ENCODE measurements at places on chromosomes 6 and 20. TPM values are rescaled to one million over a fixed set of nuclear protein-coding genes. Genes with fewer than 3 reads are reported as not detected.

Gene WFDC5
- total RNA-seq, result not detected

Gene ENPP3
- not detected for total RNA-seq

Gene RBM38
- total RNA-seq, result 19.3 TPM

Gene ATP6V1G2
- total RNA-seq, result 1.8 TPM

Gene HCK
- total RNA-seq, result not detected

Gene DPPA5
- not detected for total RNA-seq

Gene SLC17A2
- not detected for total RNA-seq

GRCh38 chr6:73282871-73283270 is 19.9 kb upstream of the KHDC1 start:
- DNase-seq, result no peak
- no peaks in the 10 kb centered on the region for H3K4me1 ChIP-seq
- H3K27ac ChIP-seq, result no peak overlapping the region
- no peaks in the 10 kb centered on the region for H3K27me3 ChIP-seq
- H3K36me3 ChIP-seq, result no peaks in the 10 kb centered on the region
- no peak overlapping the region for H3K4me3 ChIP-seq

- H3K27ac ChIP-seq, result no peak overlapping the region
- no peak for DNase-seq
Observed at GRCh38 chr20:1429143-1429728, 36.4 kb upstream of the FKBP1A start.

DNA sequence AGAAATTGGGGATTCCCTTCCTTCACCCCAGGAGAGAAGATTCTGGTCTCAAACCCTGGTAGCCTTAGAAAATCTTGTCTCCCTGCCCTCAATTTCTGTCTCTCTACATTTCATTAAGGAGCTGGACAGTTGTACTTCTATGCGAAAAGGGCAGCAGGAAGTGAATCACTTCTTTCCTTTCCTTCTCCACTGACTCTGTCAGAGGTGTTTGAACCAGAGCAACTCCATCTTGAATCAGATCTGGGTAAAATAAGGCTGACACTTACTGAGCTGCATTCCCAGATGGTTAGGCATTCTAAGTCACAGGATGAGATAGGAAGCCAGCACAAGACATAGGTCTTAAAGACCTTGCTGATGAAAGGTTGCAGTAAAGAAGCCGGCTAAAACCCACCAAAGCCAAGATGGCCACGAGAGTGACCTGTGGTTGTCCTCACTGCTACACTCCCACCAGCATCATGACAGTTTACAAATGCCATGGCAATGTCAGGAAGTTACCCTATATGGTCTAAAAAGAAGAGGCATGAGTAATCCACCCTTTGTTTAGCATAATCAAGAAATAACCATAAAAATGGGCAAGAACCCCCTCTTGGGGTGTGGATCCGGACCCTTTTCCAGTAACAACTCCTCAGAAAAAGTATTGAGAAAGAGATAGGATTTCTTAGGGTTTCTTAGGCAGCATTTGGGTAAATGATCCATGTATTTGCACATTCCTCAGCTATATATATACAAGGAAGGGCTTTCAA is 95.8 kb upstream of the PLCB4 start:
- H3K27me3 ChIP-seq, result no peaks in the 10 kb centered on the region
- no peak overlapping the region for H3K27ac ChIP-seq
- DNase-seq, result no peak
- no peak overlapping the region for H3K4me3 ChIP-seq

- peaks cover 68% of the 10 kb centered on the region for H3K27me3 ChIP-seq
- no peaks in the 10 kb centered on the region for H3K36me3 ChIP-seq
- no peak overlapping the region for H3K4me3 ChIP-seq
- DNase-seq, result no peak
- no peaks in the 10 kb centered on the region for H3K4me1 ChIP-seq
- no peak overlapping the region for H3K27ac ChIP-seq
Observed at GRCh38 chr20:57236813-57237584, 29.4 kb downstream of the BMP7 start.

DNA sequence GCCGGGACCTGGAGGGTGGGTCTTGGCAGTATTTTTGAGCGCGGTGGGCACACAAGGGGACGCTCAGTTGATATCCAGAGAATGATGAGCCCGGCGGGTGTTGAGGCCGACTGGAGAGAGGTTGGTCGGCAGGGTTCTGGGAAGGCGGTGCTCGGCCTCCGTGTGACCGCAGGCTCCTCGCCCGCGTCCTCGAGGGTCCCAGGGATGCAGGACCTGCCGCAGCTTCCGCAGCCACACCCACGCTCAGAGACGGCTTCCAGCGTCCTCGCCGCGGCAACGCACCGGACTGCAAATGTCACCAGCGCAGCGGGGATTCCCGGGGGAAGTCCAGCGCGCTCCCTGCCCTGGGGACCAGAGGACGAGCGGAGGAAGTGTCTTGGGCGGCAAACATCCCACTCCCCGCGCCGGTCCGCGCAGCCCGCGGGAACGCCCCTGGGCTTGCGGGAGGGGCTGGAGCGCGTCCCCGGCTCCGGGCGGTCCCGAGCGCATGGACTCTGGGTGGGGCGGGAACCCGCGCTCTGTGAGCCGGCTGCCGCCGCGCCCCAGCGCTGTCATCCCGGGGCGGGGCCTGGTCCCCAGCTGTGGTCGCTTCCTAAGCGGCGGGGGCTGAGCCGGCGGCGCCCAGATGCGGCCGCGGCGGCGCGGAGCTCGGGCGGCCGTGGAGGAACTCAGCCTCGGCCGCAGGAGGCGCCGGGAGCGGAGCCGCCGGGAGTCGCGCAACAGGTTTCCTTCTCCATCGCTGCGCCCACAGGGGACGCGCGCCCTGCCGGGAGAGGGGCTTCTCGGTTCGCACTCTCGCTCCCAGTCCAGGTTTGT is at the start of gene STX11:
Gene STX11, plus strand, starts transcription at position 624 of the 816 bp plus-strand sequence. CDS start 36,111 bp downstream, outside the sequence.
- H3K36me3 ChIP-seq, result no peaks in the 10 kb centered on the region
- DNase-seq, result peak; percentile 64
- H3K27me3 ChIP-seq, result no peaks in the 10 kb centered on the region
- peak within 1 kb of the TSS; percentile 76 for H3K4me3 ChIP-seq
- H3K27ac ChIP-seq, result peak within 1 kb of the TSS; percentile 38

DNA sequence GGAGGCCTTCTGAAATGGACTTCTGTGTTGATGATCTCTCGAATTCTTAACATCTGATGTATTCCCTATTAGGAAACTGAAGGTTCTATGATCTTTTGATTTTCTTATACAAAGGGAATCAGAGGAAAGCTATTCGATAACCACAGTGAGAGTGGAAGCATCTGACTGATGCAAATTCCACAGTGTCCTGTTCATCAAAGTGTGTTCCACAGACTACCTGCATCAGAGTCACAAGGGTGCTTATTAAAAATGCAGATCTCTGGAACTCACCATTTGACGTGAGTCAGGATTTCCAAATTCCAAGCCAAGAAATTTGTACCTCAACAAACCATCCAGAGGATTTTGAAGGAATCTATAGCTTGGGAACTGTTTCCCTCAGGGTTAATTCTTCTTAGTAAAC is 4.4 kb upstream of the MEP1A start:
- H3K27ac ChIP-seq, result no peak overlapping the region
- DNase-seq, result no peak
- no peak overlapping the region for H3K4me3 ChIP-seq
- no peaks in the 10 kb centered on the region for H3K27me3 ChIP-seq

GRCh38 chr6:79143320-79143898 is 65.4 kb upstream of the PHIP start:
- no peak overlapping the region for H3K4me3 ChIP-seq
- DNase-seq, result no peak
- no peaks in the 10 kb centered on the region for H3K4me1 ChIP-seq

- H3K27me3 ChIP-seq, result 0 out of 2 replicates have a peak, but pooled peaks cover 6% of the 10 kb centered on the region
- H3K4me3 ChIP-seq, result no peak overlapping the region
- no peak overlapping the region for H3K27ac ChIP-seq
- no peaks in the 10 kb centered on the region for H3K4me1 ChIP-seq
- DNase-seq, result no peak
- no peaks in the 10 kb centered on the region for H3K36me3 ChIP-seq
Observed at GRCh38 chr6:46052479-46052878, 36.8 kb upstream of the CLIC5 start.

GRCh38 chr20:57619051-57619831 is 985 bp downstream of the ZBP1 start:
- DNase-seq, result no peak
- peaks cover 30% of the 10 kb centered on the region for H3K4me1 ChIP-seq
- no peaks in the 10 kb centered on the region for H3K36me3 ChIP-seq
- H3K4me3 ChIP-seq, result no peak overlapping the region
- H3K27ac ChIP-seq, result no peak overlapping the region

GRCh38 chr6:5308066-5308465 is 46.8 kb downstream of the FARS2 start:
- no peaks in the 10 kb centered on the region for H3K36me3 ChIP-seq
- no peak for DNase-seq
- no peaks in the 10 kb centered on the region for H3K4me1 ChIP-seq
- H3K27me3 ChIP-seq, result no peaks in the 10 kb centered on the region
- no peak overlapping the region for H3K27ac ChIP-seq

DNA sequence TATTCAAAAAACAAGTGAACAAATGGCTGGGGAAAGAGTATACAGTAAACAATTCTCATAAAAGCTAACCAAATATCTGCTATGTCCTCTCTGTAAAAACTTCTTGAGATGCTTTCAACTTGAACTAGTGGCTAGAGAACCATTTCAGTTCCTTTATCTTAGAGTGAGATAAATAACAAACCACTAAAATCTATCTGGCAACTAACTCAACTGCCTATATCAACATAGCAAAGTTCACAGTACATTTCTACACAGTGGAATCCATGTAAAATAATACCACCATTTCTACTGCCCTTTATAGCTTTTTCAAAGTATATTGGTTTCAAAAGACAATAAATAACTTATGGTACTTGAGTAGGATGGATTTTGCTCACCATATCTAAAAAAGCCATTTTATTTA is 95.1 kb downstream of the MMS22L start:
- H3K4me1 ChIP-seq, result no peaks in the 10 kb centered on the region
- H3K36me3 ChIP-seq, result no peaks in the 10 kb centered on the region
- no peaks in the 10 kb centered on the region for H3K27me3 ChIP-seq
- H3K27ac ChIP-seq, result no peak overlapping the region

DNA sequence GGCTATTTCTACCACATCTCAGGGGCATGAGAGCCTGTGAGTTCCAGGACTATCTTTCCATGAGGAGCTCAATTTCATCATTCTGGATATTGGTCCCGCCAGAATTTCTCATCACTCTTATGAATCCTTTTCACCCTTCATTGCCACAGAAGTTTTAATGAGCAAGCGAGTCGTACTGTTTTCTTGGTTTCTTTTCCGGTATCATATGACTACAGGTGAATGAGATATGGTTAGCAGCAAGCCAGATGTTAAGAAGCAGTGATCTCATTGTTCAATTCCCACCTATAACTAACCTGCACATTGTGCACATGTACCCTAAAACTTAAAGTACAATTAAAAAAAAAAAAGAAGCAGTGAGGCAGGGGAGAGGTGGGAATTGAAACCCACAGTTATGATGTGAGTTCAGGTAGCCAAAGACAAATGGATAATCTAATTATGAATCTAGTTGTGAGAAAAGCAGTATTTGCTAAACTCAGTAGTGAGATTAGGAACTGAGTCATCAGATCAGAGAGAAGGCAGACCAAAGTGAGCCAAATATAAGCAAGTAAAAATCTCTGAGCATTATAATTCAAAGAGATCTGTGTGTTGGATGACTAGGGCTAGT is 78.0 kb upstream of the ELOVL5 start:
- H3K27me3 ChIP-seq, result no peaks in the 10 kb centered on the region
- H3K4me1 ChIP-seq, result no peaks in the 10 kb centered on the region
- no peaks in the 10 kb centered on the region for H3K36me3 ChIP-seq
- DNase-seq, result no peak

DNA sequence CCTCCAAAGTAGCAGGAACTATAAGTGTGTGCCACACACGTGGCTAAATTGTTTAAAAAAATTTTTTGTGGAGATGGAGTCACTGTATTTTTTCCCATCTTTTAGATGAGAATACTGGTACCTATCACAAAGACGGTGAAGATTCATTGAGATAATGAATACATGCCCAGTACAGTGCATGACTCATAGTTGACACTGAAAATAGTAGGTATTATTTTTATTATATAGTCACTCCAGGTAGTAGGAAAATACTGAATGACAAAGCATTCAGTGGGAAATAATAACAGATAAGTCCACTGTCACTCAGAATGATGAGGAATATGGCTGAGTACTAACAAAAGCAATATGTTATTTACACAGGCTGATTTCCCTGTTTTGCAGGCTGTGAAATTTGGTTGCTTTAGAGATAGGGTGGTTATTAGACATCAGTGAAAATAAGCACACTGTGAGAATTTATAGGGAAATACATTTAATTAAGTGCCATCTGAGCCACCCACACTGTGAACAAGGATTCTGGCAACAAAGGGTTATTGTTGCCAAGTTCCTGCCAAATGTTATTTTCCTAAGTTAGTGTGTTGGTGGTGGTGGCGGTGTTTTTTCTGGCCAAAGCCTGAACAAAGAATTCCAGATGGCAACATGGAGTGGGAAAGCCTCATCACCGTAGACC is 129.8 kb upstream of the FOXQ1 start:
- no peak overlapping the region for H3K4me3 ChIP-seq
- H3K27me3 ChIP-seq, result no peaks in the 10 kb centered on the region
- H3K36me3 ChIP-seq, result no peaks in the 10 kb centered on the region
- no peak overlapping the region for H3K27ac ChIP-seq
- DNase-seq, result no peak

- H3K27me3 ChIP-seq, result no peaks in the 10 kb centered on the region
- no peak overlapping the region for H3K27ac ChIP-seq
- H3K36me3 ChIP-seq, result no peaks in the 10 kb centered on the region
- DNase-seq, result no peak
- H3K4me3 ChIP-seq, result no peak overlapping the region
- no peaks in the 10 kb centered on the region for H3K4me1 ChIP-seq
Observed at GRCh38 chr6:73506246-73506645, 14.6 kb downstream of the EEF1A1 start.

DNA sequence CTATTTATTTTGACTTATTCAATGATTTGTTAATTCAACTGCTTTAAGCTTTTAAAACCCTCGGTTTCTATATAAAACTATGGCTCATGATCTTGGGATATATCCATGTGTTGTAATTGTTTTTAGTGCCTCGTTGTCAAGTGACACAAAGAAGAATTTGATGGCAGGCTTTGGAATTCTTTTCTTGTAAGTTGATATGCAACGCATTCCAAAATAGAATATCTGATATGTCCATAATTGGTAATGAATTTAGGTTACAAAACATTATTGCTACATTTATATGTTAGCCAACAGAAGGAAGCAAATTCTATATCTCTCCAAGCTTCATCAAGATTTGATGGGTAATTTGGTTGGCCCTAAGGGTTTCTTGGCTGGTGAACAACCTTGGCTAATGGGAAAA is 220.4 kb upstream of the RIMS1 start:
- H3K4me3 ChIP-seq, result no peak overlapping the region
- DNase-seq, result no peak
- H3K27me3 ChIP-seq, result no peaks in the 10 kb centered on the region
- H3K27ac ChIP-seq, result no peak overlapping the region
- H3K4me1 ChIP-seq, result no peaks in the 10 kb centered on the region

GRCh38 chr6:19472153-19472552 is 365.0 kb upstream of the ID4 start:
- no peak overlapping the region for H3K27ac ChIP-seq
- H3K36me3 ChIP-seq, result no peaks in the 10 kb centered on the region
- peak; percentile 100 for DNase-seq
- peaks cover 18% of the 10 kb centered on the region for H3K4me1 ChIP-seq
- H3K27me3 ChIP-seq, result no peaks in the 10 kb centered on the region

GRCh38 chr6:24397631-24398030 is 5.1 kb upstream of the MRS2 start:
- H3K36me3 ChIP-seq, result no peaks in the 10 kb centered on the region
- H3K27me3 ChIP-seq, result no peaks in the 10 kb centered on the region
- H3K27ac ChIP-seq, result no peak overlapping the region
- H3K4me3 ChIP-seq, result no peak overlapping the region
- DNase-seq, result no peak
